ELR (cell line): ENCODE measurements at places on chromosomes 4 and X.

DNA sequence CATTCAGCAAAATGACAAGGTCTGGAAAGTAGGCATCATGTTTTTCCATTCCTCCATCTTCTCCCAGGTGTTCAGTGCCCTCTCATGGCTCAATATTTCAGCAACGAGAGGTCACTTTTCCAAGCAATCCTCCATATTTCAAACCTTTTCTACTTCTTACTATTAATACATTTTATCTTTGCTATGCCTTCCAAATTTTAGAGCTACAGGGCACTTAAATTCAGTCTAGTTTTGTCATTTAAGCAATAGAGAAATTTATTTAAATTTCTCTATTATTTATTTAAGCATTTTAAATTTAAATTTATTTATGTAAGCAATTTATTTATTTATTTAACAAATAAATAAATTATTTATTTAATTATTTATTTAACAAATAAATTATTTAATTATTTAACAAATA, 305.1 kb upstream of the ANXA10 start:
- DNase-seq: no peak

- DNase-seq: no peak
Observed at GRCh38 chr4:166459621-166460020, 586.6 kb downstream of the TLL1 start.

DNA sequence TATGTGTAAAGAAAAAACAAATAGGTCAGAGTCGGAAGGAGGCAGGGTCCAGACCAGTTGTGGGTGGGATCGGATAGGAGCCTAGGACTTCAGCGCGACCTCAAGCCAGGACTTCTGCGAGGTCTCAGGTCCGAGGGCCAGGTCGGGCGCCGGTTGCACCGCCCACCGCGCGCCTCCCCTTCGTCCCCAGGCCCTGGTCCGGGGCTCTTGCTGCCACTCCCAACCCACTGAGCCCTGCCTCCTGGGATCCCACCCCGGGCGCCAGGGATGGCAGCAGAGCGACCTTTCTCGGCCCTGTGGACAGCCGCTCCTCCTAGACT, 12.3 kb downstream of the PITX2 start:
- no peak for DNase-seq

- peak; percentile 32 for DNase-seq
Observed at GRCh38 chr4:87502580-87503238, 26.5 kb downstream of the SPARCL1 start.

DNA sequence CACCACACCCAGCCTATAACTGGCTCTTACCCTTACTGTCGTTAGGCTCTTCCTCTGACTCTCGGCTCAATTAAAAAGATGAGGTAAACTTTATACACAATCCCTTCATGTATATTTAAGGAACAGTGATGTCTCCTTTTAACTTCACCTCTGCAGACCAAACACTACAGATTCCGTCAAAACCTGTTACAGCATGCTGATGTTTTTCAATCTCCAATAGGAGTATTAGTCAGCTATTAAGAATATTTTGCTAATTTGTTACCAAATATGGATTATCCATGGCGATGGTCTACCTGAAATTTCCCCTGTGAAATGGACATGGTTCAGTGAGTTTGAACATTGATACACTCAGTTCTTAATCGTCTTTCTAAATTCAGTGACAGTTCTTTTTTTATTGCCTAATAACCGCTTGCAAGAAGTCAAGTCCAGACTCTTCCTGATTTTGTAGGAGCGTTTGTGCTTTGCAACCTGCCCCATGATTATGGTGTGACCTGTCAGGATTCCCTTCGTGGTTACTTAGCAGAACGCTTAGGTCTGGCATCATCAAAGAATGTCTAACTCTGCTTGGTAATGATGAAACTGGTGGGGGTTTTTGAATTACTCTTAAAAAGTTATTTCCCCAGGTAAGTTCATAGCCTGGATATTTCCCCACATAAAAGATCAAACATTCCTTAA, 72.2 kb upstream of the STOX2 start:
- no peak for DNase-seq

DNA sequence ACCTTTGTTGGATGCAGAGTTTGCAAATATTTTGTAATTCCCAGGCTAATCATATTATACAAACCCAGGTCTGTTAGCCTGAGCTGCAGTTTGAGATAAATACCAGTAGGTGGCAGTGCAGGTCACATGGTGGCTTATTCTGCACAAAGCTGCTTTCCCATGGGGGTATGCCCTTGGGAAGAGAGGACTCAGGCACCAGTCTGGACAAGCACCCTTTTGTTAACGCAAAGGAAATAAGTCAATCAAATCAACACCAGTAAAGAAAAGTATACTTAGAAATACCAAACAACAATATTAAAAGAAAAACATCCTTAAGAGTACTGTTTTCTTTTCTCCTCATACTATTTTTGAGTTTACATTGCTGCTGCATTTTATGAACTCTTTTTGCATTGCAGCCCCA, 389.0 kb upstream of the ZFP42 start:
- peak; percentile 68 for DNase-seq

DNA sequence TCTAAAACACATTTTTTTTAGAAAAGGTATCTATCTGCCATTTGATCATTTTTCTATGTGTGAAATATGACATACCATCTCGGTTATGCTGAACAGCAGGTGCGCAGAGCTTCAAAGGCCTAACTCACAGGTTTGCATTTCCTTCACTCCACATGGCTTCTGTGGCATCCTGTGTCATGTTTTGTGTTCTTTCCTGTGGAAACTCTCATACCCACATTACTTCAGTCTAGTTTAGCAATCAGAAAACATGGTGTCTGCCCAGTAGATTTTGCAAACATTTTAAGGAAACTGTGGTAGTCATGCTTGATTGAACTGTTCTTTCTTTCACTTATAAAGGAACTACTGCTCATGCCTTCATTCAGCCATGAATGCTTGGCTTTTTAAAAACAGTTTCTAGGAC, 11.3 kb upstream of the ARAP2 start:
- no peak for DNase-seq

DNA sequence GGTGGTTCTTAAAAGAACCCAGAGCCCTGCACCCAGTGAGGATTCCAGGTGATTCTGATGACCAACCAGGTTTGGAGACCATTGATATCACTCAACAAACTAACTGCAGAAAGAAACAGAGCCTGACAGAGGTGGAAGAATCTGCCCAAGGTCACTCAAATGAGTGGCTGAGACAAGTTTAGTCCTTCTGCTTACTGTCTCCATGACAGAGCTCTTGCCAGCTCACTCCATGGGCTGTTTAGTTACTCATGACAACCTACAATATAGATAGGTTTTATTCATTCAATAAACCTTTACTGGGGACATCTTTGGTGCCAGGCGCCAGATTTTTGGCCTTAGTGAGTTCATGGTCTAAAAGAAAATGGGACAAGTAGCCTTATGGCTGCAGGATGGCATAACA, 124.3 kb downstream of the RAB28 start:
- DNase-seq: no peak

DNA sequence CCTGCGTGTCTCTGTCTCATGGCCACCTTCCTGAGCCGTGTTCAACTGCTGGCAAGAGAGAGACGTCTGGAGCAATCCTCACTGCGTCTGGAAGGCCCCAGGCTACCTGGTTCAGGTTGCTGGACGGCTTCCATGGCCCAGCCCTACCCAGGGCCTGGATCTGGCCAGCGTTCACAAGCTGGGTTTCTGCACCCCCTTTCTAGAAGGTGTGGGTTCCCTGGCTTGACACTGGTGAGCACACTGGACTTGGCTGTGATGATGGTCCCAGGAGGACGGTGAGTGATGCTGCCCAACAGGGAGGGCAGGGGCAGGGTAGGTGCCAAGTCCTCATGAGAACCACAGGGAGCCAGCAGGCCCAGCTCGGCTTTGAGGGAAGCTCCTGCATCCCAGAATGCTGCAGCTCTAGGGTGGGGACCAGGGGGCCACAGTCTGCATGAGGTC, 63.4 kb downstream of the HTRA3 start:
- no peak for DNase-seq

DNA sequence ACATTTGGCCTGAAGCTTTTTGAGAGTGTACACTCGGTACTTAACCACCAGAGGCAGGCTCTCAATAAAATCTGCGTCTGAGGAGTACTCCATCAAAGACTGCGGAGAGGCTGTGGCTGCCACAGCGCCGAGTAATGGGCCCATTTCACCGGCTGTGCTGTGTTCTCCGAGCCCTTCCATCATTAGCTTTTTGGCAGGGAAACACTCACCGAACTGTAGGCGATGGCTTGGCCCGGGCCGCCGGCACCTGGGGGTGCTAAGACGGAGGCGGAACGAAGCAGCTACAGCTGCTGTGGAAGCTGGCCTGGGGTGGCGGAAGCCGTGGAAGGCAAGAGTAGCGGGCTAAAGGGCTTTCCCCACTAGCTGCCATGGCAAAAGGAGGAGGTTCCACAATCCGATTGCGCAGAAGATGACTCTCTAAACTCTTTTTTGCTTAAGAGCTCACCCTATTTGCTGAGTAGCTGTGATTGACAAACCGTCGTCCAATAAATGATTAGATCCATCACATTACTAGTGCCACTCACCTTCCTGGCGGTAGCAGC, 48.5 kb upstream of the PABPC1L2A start:
- no peak for DNase-seq

- peak; percentile 9 for DNase-seq
Observed at GRCh38 chr4:145878501-145879435, 59.9 kb downstream of the ZNF827 start.

GRCh38 chr4:729336-730315, 24.0 kb downstream of the PCGF3 start:
- DNase-seq: no peak

DNA sequence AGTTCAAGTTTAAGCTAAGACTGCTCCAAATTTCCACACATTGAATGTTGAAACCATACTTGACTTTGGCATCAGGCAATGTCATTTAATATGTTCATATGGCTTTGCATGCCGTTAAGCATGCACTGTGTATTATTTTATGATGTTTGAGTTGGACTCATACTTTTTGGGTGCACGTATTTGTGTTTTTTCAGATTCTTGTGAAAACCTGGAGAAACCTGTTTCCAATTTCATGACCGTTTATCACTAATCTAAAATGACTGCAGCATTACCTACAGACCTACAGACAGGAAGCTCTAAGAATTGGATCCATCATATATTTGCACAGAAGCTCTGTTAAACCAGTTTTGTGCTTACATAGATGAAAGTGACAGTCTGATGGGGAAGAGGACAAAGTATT, 1093.0 kb upstream of the INTU start:
- DNase-seq: no peak

GRCh38 chr4:157265281-157265680, 44.8 kb downstream of the GRIA2 start:
- peak; percentile 14 for DNase-seq

- peak; percentile 5 for DNase-seq
Observed at GRCh38 chrX:12777670-12778069, 13.5 kb upstream of the PRPS2 start.

DNA sequence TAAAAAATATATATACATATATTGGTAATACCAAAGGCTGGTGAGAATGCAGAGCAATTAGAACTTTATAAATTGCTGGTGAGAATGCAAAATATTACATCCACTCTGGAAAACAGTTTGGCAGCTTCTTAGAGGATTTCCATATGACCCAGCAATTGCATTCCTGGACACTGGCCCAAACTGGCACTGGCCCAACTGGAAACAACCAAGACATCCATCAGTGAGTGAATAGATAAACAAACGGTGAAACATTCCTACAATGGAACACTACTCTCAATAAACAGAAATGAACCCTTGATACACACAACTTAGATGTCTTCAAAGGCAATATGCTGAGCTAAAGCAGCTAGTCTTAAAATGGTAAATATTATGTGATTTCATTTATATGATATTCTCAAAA, 524.2 kb downstream of the IQCM start:
- DNase-seq: peak; percentile 44

DNA sequence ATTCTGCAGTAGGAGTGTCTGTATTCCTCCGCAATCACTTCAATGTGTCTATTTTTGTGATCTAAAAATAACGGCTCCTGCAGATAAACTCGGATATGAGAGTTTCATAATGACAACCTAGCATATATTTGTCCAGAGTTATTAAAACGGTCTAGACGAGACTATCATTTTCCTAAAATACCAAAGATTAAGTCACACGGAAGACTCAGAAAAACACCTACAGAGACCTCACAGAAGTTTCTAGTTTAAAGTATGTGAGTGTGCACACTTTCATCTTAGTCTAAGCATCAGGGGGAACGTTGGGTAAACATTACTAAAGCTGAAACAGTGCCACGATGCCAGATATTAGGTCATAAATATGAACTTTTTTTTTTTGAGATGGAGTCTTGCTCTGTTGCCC, 156.9 kb downstream of the AFAP1 start:
- DNase-seq: no peak

GRCh38 chrX:150087612-150088011, 149.3 kb upstream of the EOLA2 start:
- no peak for DNase-seq

GRCh38 chr4:81256059-81256970, 41.3 kb upstream of the PRKG2 start:
- no peak for DNase-seq

GRCh38 chr4:153488006-153488891, 22.1 kb downstream of the TMEM131L start:
- DNase-seq: no peak

DNA sequence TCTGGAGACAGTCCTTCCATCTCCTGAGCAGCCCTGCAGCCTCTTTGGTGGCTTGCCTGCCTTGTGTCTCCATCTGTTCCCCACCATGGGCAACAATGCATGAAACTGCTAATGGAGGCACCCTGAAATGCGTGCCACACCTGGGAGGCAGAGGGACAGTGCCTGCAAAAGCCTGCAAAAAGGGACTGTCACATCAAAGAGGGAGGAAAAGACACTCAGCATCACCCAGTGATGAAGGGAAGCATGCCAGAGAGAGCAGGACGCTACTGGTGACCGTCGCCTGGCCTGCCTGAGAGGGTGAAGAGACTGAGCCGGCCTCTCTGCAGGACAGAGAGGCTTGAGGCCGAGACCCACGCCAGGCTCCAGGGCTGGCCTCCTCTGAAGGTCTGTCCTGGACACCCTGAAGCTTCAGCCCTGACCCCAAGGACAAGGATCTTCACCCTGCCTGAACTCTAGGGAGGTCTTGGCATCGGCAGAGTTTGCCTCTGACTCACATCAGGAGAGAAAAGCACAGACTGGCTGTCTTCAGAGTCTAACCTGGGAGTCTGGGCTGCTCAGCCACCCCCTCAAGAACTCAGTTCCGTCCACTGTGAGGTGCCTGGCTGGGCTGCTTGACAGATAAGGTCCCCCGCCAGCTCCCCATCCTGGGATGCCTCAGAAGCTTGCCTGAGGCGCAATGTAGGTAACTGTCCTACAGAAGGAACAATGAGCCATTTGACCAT, 8.1 kb downstream of the ACSL1 start:
- no peak for DNase-seq

DNA sequence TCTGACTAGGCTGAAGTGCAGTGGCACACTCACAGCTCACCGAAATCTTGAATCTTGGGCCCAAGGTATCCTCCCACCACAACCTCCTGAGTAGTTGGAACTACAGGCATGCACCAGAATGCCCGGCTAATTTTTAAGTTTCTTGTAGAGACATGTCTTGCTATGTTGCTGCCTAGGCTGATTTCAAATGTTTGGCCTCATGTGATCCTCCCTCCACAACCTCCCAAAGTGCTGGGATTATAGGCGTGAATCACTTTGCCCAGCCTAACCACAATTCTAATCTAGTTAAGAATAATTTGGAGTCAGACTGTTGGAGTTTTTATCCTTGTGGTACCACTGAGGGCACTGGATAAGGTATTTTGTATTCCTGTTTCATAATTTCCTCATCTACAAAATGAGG, 317.5 kb upstream of the AGA start:
- DNase-seq: no peak
